Cortex of kidney (tissue), 1 donor: ENCODE measurements at places on chromosomes 7 and 10.

DNA sequence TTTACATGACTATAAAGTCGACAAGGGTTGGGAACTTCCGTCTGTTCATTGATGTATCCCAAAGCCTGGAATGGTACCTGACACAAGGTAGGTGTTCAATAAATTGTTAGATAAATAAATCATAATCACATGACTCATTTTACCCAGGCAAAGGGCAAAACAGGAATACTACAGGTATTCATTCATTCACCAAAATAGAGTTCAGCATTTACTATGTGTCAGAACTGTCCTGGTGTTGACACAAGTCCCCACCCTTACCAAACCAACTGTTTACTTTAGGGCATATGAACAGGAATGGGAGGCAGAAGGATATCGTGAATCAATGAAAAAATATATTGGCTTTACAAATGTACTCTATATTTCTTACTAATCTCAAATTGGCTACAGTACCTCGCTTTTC is 666 bp upstream of the YAE1 start:
- no peak for DNase-seq

DNA sequence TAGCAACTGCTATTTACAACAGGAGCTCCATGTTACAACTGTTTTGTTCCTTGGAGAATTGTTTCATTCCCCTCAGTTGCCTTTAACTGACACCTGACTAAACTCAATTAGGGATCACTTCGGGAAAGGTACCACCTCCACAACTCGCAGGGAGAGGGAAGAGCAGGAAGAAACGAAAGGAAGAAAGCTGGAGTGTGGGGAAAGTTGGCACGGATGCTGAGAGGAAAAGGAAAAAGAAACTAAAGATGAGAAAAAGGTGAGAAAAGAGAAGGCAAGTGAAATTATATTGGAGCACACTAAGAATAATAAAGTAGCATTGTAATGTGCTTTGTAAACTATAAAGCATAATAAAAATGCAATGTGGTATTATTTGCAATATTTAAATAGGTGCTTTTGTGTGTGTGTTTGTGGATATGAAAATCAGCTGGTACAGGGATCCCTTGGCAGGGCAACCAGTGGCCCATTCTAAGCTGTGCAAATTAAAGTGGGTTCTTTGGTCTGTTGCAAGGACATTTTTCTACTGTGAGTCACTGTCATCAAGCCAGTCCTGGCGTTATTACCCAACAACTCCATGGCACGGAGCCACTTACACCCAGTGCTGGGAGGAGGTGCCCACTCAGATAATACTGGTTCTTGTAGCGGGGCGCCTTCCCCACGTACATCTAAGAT is 45.9 kb downstream of the HIPK2 start:
- DNase-seq, result no peak

GRCh38 chr10:132363376-132363775 is 31.4 kb downstream of the LRRC27 start:
- DNase-seq, result no peak

GRCh38 chr10:96272316-96273280 is 1.2 kb upstream of the BLNK start:
- no peak for DNase-seq

- DNase-seq, result no peak
Measured at GRCh38 chr10:2813286-2813685, 254.1 kb upstream of the PFKP start.

DNA sequence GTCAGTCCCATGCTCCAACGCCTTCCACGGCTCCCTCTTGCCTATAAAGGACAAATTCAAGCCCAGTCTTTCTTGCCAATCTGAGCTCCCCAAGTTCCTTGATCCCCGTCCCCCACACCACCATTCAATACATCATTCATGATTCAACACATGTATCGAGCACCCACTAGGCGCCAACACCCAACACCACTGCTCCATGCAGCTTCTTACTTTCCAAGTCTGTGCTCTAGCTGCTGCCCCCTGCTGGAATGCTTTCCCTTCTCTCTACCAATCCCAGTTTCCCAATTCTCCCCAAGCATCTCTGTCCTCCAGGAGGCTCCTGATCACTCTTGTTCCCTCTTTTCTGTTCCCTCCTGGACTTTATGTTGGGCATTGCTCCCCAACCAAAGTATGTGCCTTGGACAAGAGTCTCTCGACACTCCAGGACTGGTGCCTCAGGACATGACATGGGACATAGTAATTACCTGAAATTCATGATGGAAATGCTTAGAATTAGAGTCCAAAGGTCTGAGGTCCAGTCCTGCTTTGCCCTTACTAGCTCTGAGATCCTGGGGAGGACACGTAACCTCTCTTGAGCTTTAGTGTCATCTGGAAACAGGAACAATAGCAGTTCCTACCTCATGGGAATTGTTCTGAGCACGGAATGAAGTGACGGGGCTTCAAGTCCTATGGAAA is 172.7 kb downstream of the NEURL1 start:
- DNase-seq, result no peak

- DNase-seq, result no peak
Measured at GRCh38 chr10:23190872-23191763, 994 bp upstream of the PTF1A start.

GRCh38 chr7:71320916-71321315 is 189.0 kb downstream of the GALNT17 start:
- DNase-seq, result no peak

DNA sequence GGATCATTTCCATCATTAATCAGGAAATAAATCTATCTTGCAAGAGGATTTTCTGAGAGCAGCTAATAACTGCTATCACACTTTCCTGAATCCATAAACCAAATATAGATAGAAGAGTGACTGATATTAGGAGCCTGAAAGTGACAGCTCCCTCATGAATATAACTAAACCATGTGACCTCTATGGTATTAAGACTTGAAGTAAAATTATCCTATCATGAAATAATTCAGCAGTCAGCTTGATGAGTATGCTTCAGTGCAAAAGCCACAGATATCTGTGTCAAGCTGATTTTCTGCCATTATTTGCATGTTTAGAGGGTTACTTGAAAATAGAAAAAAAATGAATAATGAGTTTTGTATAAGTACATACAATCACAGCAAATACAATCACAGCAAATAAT is 80.1 kb upstream of the PPP1R3A start:
- no peak for DNase-seq

- DNase-seq, result no peak
Measured at GRCh38 chr7:114938785-114939184, 16.9 kb downstream of the MDFIC start.

DNA sequence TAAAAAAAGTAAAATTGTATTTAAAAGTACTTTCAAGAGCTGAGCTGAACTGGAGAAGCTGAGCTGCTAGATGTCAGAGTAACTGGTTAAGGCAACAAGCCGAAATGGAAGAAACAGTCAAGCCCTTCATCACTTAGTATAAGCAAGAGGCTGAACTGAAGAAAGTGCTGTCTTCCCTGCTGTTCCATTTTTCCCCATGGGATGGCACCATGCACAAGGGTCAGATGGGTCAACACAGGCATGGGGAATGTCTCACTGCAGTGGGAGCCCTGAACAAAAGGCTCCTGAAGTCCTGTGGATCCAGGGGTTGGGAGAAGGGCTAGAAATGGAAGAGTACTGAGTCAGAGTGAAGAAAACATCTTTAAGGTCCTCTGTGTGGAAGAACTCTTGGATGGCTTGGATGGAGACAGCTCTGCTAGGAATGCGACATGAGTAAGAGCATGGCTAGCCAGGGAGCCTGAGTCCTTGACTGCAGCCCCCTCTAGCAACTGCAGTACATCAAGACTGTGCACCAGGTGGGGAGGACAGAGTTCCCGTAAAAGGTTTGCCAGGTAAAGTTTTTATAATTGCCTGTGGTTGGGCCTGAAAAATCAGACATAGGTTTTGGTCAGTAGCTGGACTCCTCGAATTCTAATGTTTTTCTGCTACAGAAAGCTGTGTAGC is 348.3 kb downstream of the GPR158 start:
- no peak for DNase-seq

DNA sequence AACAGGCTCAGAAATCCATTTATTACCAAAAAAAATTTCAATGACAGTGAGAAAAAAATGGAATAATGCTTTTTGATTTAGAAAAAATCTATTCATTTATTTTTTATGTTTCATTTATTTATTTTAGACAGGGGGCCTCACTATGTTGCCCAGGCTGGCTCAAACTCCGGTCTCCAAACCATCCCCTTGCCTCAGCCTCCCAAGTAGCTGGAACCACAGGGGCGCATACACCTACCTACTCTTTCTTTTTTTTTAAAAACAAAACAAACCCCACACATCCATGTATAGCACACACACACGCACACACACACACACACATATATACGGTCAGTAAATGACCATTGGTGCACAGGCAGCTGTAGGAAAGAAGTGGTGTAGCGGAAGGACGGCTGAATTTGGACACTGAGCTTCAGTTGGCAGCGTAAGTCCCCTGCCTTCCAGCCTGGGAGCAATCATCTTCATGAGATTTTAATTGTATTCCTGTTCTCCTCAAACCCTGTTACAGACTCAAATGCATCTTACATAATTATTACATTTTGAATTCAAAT is 28.8 kb downstream of the ARL4A start:
- DNase-seq, result no peak

DNA sequence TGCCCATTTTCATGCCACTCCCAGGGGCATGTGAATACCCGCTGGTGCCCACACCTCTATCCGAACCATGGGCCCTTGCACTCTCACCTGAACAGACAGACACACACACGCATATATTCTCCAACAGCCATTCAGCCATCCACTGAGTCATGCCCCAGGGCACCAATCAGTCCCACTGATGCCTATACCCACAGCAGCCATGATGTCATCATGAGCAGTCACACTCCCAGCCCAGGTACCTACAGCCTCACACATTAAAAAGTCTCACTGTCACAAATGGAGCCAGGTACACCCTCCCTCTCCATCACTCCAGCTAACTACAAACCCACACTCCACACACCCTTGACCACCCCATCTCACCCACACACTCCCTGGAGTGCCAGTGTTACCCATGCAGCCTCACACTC is 12.2 kb downstream of the VSIR start:
- DNase-seq, result no peak

DNA sequence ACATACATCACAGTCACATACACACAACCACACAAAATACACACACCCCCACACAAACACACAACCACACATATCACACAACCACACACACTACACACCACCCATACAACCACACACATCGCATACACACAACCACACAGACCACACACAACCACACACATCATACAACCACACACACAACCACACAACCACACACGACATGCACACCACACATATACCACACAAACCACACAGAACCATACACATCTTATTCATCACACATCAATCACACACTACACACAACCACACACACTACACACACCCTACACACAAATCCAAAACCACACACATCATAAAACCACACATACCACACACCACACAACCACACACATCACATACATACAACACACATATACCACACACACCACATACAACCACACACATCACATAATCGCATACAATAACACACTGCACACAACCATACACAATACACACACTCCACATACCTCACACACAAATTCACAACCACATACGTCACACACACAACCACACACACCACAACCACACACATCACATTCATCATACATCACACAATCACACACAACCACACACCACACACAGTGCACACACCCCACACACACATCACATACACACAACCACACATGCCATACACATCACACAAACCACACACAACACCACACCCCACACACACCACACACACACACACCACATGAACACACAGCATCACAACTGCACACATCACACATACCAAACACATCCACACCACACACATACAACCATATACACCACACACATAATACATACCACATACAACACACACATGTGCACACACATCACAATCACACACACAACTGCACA is 30.4 kb downstream of the GPRIN2 start:
- DNase-seq, result no peak

GRCh38 chr10:49307921-49308320 is 9.0 kb downstream of the C10orf71 start:
- no peak for DNase-seq

GRCh38 chr10:71211053-71211452 is 1.3 kb upstream of the UNC5B start:
- DNase-seq, result no peak

DNA sequence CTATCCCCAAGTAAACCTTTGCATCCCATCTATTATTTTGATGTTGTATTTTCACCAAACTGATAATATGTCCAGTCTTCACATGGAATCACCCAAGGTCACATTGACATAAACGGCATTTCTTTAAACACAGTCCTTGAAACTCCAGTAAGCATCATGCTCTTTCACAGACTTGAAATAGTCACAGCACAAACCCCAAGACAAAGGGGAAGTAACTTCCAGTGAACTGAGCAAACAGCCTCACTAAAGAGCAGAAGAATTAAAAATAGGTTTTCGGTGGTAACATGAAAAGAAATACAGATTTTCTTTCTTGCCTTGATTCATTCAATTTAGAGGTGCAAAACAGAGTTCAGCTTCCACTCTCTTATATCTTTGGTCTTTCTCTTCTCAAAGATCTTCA is 253.7 kb downstream of the SFMBT2 start:
- no peak for DNase-seq

GRCh38 chr7:35593899-35594298 is 101.0 kb downstream of the HERPUD2 start:
- DNase-seq, result no peak

DNA sequence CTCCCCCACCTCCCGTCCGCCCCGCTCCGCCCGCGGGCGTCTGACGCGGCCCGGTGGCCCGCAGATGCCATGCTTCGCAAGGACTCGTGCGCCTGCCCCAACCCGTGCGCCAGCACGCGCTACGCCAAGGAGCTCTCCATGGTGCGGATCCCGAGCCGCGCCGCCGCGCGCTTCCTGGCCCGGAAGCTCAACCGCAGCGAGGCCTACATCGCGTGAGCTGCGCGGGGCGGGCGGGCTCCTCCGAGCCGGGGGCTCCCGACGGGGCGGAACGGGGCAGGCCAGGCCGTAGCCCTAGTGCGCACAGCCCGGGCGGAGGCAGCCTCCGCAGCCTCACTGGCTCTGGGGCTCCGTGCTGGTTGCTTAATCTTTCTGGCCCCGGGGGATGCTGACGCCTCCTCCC is 2.8 kb downstream of the ASIC3 start:
- DNase-seq, result no peak

- no peak for DNase-seq
Measured at GRCh38 chr7:12032146-12032545, 178.9 kb upstream of the TMEM106B start.

DNA sequence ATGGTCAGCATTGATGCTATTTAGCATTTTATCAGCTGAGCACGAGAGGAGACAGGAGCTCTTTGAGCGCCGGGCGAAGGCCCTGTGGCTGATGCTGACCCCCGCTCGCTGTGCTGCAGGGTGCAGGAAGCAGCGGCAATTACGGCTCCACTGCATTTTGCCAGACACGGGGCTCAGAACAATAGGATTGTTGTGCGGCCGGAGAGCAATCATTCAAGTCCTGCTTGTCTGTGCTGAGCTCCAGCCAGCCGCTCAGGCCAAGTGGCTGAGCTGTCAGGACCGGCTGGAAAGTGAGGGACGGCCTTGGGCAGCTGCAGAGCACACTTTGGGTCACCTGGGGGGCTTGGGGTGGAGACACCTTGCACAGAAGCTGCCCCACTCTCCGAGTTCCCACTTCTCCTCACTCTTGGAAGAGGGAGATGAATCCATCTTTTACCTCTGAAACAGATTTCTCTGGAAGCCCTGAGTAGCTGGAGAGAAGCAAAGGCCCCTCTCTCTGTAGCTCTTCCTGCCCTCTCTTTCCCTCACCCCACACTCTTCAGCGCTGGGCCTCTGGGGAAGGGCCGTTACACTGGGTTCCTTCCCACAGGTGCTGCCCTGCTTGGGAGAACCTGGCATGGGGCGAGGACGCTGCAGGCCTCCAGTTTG is 17.3 kb upstream of the ADARB2 start:
- DNase-seq, result no peak

- DNase-seq, result no peak
Measured at GRCh38 chr7:129069021-129069420, 14.1 kb upstream of the TNPO3 start.

- no peak for DNase-seq
Measured at GRCh38 chr7:117171106-117171505, 151.8 kb downstream of the WNT2 start.
